T-cell (primary cell): ENCODE measurements at places on chromosomes 4 and X.

- no peak for DNase-seq
- H3K36me3 ChIP-seq = no peaks in the 10 kb centered on the region
- H3K27me3 ChIP-seq = no peaks in the 10 kb centered on the region
- H3K4me1 ChIP-seq = no peaks in the 10 kb centered on the region
- H3K4me3 ChIP-seq = no peak overlapping the region
Observed at GRCh38 chr4:144970597-144970996, 127.4 kb downstream of the ANAPC10 start.

- H3K4me1 ChIP-seq = no peaks in the 10 kb centered on the region
- no peaks in the 10 kb centered on the region for H3K36me3 ChIP-seq
- no peak for DNase-seq
- no peak overlapping the region for H3K4me3 ChIP-seq
- H3K27me3 ChIP-seq = no peaks in the 10 kb centered on the region
Observed at GRCh38 chrX:38968344-38969216, 167.3 kb downstream of the MID1IP1 start.

- H3K4me1 ChIP-seq = peaks cover 31% of the 10 kb centered on the region
- DNase-seq = no peak
- no peak overlapping the region for H3K27ac ChIP-seq
Observed at GRCh38 chr4:40185830-40186664, 10.8 kb upstream of the RHOH start.

DNA sequence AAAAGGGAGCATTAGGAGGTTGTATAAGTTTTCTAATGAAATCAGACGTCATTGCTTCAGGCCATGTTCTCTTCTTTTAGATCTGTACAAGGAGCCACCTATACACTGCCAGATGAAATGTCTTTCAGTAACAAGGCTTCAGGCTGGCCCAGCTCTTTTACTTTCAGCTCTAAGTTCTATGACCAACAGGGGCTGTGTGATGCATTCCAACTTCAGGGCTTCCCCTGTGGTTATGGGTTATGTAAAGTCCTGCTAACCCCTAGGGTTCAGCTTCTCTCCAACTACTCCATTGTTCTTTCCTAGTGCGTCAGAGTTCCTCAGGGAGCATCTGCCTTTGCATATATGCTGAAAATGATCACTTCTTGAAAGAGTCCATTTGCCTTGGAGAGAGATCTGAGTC lies 79.4 kb upstream of the TTC29 start:
- no peak overlapping the region for H3K27ac ChIP-seq
- no peaks in the 10 kb centered on the region for H3K27me3 ChIP-seq
- H3K4me3 ChIP-seq = no peak overlapping the region
- no peak for DNase-seq

DNA sequence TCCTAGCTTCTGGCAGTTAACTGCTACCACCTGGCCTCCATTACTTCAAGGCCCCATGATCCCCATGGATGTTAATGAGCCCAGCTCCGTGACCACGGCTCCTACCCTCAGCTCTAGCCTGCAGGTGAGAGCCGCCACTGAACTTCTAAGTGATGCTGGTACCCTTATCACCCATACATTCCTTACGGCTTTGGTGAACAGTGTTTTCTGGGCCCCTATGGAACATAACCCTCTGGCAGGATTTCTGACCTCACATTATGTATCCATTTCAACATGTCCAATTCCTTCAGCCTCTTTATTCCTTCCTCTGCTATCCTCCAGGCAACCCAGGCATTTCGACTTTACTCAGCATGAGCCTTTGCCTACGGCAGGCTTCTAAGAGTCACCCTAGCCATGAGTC lies 24.6 kb downstream of the PAGE4 start:
- H3K4me1 ChIP-seq = no peaks in the 10 kb centered on the region
- H3K36me3 ChIP-seq = no peaks in the 10 kb centered on the region
- no peak overlapping the region for H3K4me3 ChIP-seq
- H3K27ac ChIP-seq = no peak overlapping the region
- H3K27me3 ChIP-seq = no peaks in the 10 kb centered on the region

- DNase-seq = peak; percentile 45
- peak overlapping the region; percentile 72 for H3K4me3 ChIP-seq
- no peaks in the 10 kb centered on the region for H3K36me3 ChIP-seq
- H3K27ac ChIP-seq = peak overlapping the region; percentile 74
- H3K27me3 ChIP-seq = no peaks in the 10 kb centered on the region
Observed at GRCh38 chrX:54182194-54182863, 725 bp downstream of the FAM120C start.

DNA sequence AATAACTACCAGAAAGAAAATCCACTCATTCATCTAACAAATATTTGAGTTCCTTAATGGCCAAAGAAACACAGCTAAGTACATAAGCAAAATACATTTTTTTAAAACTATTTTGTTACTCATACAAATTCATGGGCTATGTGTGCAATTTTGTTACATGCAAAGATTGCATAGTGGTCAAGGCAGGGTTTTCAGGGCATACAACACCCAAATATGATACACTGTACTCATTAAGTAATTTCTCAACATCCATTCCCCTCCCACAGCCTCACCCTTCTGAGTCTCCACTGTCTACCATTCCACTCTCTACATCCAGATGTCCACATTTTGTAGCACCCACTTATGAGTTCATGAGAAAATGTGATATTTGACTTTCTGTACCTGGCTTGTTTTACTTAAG lies 58.2 kb downstream of the BRWD3 start:
- H3K27ac ChIP-seq = no peak overlapping the region
- no peak for DNase-seq
- peaks cover 4% of the 10 kb centered on the region for H3K4me1 ChIP-seq
- H3K27me3 ChIP-seq = no peaks in the 10 kb centered on the region

DNA sequence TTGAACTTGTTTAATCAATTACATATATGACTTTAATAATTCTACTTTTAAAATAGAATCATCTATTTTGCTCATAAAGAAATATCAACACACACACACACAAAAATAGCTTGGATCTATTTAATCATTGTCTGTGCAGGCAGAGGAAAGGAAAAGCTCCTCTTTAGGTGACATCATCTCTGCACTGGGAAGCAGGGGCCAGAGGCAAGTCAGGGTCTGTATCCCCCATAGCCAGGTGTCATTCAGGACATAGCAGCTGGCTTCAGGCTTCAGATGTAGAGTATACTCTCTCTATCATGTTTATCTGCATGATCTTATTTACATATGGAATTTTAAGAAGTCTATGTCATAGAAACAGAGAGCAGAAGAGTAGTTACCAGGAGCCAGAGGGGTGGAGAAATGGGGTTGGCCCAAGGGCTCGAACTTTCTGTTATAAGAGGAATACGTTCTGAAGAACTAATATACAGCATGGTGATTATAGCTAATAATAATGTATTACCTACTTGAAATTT lies 110.4 kb upstream of the LDB2 start:
- H3K36me3 ChIP-seq = no peaks in the 10 kb centered on the region
- no peaks in the 10 kb centered on the region for H3K4me1 ChIP-seq
- DNase-seq = no peak

GRCh38 chr4:147610686-147611085 lies 6.5 kb upstream of the TMEM184C start:
- no peaks in the 10 kb centered on the region for H3K36me3 ChIP-seq
- H3K4me3 ChIP-seq = no peak overlapping the region
- DNase-seq = no peak
- peaks cover 2% of the 10 kb centered on the region for H3K27me3 ChIP-seq

DNA sequence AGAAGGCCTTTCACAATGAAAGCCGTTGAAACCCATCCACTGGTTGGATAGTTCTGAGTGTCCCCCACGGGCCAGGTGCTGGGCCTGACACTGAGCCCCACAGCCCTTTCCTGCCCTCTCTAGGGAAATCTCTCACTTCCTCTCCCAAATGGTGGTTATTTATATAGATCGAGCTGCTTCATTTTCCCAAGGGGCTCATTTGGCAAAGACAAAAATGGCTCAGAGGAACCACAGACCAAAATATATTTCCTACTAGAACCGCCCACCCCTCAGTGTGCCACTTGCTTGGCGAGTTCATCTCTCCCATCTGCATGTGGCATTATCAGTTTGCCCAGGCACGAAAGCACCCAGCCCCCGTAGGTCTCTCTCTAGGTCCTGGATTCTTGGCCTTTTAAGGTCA lies 53.3 kb upstream of the STIM2 start:
- H3K36me3 ChIP-seq = no peaks in the 10 kb centered on the region
- peaks cover 12% of the 10 kb centered on the region for H3K4me1 ChIP-seq
- no peak overlapping the region for H3K27ac ChIP-seq
- H3K27me3 ChIP-seq = no peaks in the 10 kb centered on the region

DNA sequence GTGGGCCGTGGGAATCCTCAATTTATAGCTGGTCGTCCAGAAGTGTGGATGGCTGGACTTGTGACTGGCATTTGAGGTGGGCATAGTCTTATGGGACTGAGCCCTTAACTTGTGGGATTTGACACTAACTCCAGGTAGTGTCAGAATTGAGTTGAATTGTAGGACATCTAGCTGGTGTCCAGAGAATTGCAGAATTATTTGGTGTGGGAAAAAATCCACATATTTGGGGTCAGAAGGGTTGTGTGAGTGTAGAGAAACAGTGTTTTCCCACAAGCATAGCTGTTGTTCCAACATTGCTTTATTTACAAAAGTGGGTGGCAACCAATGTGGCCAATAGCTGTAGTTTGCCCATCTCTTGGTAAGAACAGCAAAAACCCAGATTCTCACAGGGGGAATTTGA lies 91.3 kb downstream of the MOSPD2 start:
- H3K27ac ChIP-seq = no peak overlapping the region
- H3K4me3 ChIP-seq = no peak overlapping the region
- no peak for DNase-seq
- no peaks in the 10 kb centered on the region for H3K36me3 ChIP-seq
- H3K4me1 ChIP-seq = no peaks in the 10 kb centered on the region

DNA sequence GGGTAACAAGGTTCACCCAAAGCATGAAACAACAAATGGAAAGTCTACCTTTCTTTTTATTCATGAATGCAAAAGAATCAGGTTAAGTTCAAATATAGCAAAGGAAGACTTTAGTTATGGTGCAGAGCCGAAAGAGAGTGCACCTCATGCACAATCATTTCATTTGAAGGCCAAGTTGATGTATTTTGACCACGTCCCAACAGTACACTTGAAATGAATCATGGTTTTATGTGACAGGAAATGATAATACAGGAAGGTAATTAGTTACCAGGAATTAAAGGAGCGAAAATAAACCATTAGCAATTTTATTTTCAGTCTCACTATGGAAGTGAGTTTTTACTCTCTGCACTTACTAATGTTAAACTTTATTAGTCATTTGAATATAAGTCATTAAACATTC lies 281.2 kb upstream of the DIAPH2 start:
- H3K27ac ChIP-seq = no peak overlapping the region
- H3K4me3 ChIP-seq = no peak overlapping the region
- no peaks in the 10 kb centered on the region for H3K27me3 ChIP-seq
- H3K4me1 ChIP-seq = no peaks in the 10 kb centered on the region
- DNase-seq = no peak
- no peaks in the 10 kb centered on the region for H3K36me3 ChIP-seq

DNA sequence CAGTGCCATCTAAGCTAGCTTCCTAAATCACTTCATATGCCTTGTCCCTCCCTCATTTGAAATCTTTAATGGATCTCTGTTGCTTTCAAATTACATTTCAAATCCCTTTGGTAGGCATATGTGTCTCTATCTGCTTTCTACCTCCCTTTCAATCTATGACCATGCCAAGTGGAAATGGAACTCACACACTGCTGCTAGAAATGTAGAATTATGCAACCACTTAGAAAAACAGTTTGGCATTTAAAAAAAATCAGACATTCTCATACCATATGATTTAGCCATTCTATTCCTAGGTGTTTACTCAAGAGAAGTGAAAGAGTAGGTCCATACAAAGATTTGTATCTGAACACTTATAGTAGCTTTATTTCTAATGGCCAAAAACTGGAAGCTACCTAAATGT lies 413.5 kb upstream of the INTU start:
- no peak for DNase-seq
- H3K4me3 ChIP-seq = no peak overlapping the region
- H3K27ac ChIP-seq = no peak overlapping the region
- H3K4me1 ChIP-seq = no peaks in the 10 kb centered on the region
- no peaks in the 10 kb centered on the region for H3K27me3 ChIP-seq
- H3K36me3 ChIP-seq = no peaks in the 10 kb centered on the region

GRCh38 chr4:99915449-99915848 lies 21.2 kb upstream of the LAMTOR3 start:
- H3K36me3 ChIP-seq = no peaks in the 10 kb centered on the region
- no peak overlapping the region for H3K4me3 ChIP-seq
- DNase-seq = no peak
- peaks cover 2% of the 10 kb centered on the region for H3K4me1 ChIP-seq

GRCh38 chrX:72270316-72270866 lies 6.7 kb downstream of the RPS4X start:
- no peaks in the 10 kb centered on the region for H3K27me3 ChIP-seq
- H3K4me1 ChIP-seq = peaks cover 13% of the 10 kb centered on the region
- H3K27ac ChIP-seq = no peak overlapping the region
- peaks cover 67% of the 10 kb centered on the region for H3K36me3 ChIP-seq
- no peak overlapping the region for H3K4me3 ChIP-seq

- no peak for DNase-seq
- no peak overlapping the region for H3K4me3 ChIP-seq
- no peaks in the 10 kb centered on the region for H3K36me3 ChIP-seq
- H3K27ac ChIP-seq = no peak overlapping the region
- no peaks in the 10 kb centered on the region for H3K4me1 ChIP-seq
- no peaks in the 10 kb centered on the region for H3K27me3 ChIP-seq
Observed at GRCh38 chr4:74466242-74466641, 21.3 kb downstream of the AREG start.

GRCh38 chr4:170047771-170048354 lies 21.7 kb upstream of the MFAP3L start:
- no peaks in the 10 kb centered on the region for H3K4me1 ChIP-seq
- no peak overlapping the region for H3K4me3 ChIP-seq
- DNase-seq = peak; percentile 49
- no peaks in the 10 kb centered on the region for H3K36me3 ChIP-seq

- no peaks in the 10 kb centered on the region for H3K27me3 ChIP-seq
- H3K4me1 ChIP-seq = no peaks in the 10 kb centered on the region
- H3K4me3 ChIP-seq = no peak overlapping the region
- DNase-seq = no peak
Observed at GRCh38 chrX:115260330-115260729, 26.4 kb upstream of the LRCH2 start.

DNA sequence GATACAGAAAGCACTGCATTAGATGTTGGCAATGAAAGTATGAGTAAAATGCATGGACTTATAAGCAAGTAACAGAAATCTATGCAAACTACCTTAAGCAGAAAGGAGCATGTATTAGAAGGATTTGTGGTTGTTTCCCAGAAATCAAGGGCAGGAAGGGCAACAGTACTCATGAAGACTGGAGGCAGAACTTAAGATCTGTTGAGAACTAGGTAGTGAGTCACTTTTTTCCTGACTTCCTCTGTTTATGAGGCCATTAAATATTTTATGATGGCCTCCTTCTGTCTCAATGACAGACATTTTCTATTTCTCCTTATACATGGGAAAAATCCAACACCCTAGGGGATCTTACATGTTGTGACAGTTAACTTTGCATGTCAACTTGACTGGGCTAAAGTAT lies 398.2 kb downstream of the MID1IP1 start:
- DNase-seq = no peak
- no peaks in the 10 kb centered on the region for H3K36me3 ChIP-seq
- no peak overlapping the region for H3K4me3 ChIP-seq
- peaks cover 3% of the 10 kb centered on the region for H3K27me3 ChIP-seq
- H3K4me1 ChIP-seq = peaks cover 26% of the 10 kb centered on the region
- no peak overlapping the region for H3K27ac ChIP-seq

- no peaks in the 10 kb centered on the region for H3K36me3 ChIP-seq
- DNase-seq = no peak
- no peak overlapping the region for H3K4me3 ChIP-seq
- no peaks in the 10 kb centered on the region for H3K27me3 ChIP-seq
- no peak overlapping the region for H3K27ac ChIP-seq
Observed at GRCh38 chr4:55758570-55758969, 61.0 kb upstream of the EXOC1L start.

- no peak for DNase-seq
- no peaks in the 10 kb centered on the region for H3K4me1 ChIP-seq
- H3K36me3 ChIP-seq = no peaks in the 10 kb centered on the region
- no peak overlapping the region for H3K4me3 ChIP-seq
- no peaks in the 10 kb centered on the region for H3K27me3 ChIP-seq
Observed at GRCh38 chrX:94051926-94052325, 377.9 kb downstream of the FAM133A start.
